ENCODE measurements at places on chromosomes 11 and 22.

- peak overlapping the region; percentile 88 for H3K27ac ChIP-seq
- peak; percentile 96 for DNase-seq
- H3K4me3 ChIP-seq: peak overlapping the region; percentile 71
- peaks cover 32% of the 10 kb centered on the region for H3K4me1 ChIP-seq
Observed at GRCh38 chr11:819943-820649, 1.4 kb downstream of the PNPLA2 start.

DNA sequence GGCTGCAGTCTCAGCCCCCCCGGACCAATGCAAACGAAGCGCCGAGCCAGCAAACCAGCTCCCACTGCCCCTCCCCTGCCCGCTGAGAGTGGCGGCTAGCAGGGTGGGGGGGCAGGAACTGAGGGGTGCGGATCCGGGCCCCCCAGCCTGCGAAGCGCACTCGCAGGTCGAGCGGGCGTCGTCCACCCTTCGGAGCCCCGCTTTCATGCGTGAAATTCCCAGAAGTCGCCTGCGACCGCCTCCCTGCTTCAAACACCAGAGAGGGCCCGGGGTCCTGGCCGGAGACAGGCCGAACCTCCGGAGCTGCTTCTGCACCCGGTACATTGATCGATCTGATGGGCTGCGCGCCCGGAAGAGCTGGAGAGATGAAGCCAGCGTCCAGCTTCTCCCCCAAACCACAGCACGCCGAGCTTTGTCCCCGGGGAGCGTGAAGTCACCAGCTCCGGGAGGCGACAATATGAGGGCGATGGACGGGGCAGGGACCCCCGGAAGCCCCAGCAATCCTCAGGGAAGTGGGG is 646 bp upstream of the PATZ1 start:
- H3K36me3 ChIP-seq: no peaks in the 10 kb centered on the region
- peak overlapping the region; percentile 80 for H3K27ac ChIP-seq
- H3K27me3 ChIP-seq: no peaks in the 10 kb centered on the region
- peak; percentile 74 for DNase-seq
- H3K4me3 ChIP-seq: peak overlapping the region; percentile 58

DNA sequence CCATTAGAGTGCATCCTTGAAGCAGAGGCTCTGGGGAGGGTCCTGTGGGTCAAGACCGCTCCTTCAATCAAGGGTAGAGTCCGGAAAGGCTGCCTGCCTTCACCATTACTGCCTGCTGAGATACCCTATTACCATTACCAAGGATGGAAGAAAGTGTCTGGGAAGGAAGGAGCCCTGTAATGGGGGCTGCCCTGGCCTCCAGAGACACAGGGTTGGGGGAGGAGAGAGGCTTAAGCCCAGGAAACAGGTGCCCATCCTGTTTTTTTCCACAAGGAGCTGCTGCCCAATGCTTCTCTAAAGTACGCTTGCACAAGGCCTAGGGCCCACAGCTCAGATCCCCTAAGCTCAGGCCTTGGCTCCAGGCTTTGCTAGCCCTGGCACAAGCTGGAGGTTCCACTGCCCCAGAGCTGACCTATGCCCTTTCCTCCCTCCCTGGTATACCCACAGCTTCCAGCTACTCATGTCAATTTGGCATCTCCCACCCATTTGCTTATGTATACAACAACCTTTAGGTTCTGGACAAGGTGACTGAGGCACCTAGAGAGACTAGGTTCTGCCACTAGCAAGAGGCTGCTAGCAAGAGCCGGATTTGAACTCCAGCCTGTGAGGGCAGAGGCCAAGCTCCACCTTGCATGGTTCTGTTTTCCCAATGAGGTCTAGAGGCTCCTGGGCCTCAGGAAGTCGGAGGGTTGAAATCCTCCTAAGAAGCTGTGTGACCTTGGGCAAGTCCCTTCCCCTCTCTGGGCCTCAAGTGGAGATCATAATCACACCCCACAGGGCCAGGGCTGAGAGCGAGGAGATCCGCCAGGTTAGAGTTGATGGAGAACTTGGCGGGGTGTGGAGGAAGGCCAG is 1.5 kb upstream of the PLCB3 start:
- DNase-seq: no peak
- H3K36me3 ChIP-seq: no peaks in the 10 kb centered on the region
- no peak overlapping the region for H3K4me3 ChIP-seq
- H3K27ac ChIP-seq: no peak overlapping the region

DNA sequence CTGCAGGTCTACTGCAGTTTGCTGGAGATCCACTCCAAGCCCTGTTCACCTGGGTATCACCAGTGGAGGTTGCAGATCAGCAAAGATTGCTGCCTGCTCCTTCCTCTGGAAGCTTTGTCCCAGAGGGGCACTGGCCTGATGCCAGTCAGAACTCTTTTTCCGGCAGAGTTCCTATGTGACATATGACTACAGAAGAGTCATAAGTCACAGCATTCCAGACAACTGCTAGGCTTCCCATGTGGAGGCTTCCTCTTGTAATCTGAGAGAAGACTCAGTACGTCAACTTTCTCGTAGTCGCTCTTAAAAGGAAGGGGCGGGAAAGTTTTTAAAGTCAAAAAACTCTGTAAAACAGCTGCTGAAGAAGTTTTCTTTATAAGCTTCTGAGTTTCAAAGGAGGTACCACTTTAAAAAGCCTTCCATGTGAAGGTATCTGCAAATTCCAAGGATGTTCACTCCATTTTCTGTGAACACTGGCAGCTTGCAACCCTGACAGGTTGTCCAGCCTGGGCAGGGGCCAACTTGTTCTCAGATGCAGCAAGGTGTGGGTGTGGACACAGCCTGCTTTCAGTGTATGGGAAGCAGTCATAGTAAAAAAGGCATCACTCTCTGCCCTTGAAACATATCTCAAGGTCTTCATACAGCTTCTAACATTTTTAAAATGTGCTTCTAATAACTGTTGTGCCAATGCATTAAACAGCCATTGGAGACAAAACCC is 97.8 kb downstream of the ME3 start:
- no peaks in the 10 kb centered on the region for H3K36me3 ChIP-seq
- no peak overlapping the region for H3K27ac ChIP-seq
- H3K27me3 ChIP-seq: no peaks in the 10 kb centered on the region
- H3K4me3 ChIP-seq: no peak overlapping the region
- H3K4me1 ChIP-seq: no peaks in the 10 kb centered on the region

All from right lobe of liver (tissue), 6 donors.